ENCODE measurements at places on chromosomes 7 and 10.

DNA sequence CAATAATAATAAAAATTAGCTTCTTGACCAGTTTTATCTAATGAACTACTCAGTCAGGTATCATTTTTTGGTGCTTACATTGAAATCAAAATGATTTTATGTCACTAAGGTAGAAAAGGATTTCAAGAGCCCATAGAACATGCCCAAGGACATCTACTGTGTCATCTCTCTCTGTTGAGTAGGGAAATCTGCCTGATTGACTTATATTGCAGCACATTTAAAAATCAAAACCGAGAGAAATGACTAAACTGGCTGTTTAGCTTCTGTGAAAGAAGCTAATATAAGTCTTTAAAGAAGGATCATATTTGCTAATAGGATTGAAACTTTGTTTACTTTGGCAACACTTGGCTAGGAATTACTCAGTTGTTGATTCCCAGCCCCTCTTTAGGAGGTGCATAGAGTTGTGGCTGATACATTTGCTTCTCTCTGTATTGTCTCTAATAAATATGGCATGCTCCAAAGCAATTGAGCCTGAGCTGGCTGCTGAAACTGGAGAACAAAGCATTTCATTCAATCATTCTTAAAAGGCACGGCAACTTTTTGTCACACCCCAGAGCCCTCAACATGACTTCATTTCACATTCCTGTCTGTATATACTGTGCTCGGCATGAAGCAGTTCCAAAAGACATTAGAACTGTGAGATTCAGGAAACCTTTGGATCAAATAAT, 1096.9 kb upstream of the POT1 start:
- no peak for DNase-seq

DNA sequence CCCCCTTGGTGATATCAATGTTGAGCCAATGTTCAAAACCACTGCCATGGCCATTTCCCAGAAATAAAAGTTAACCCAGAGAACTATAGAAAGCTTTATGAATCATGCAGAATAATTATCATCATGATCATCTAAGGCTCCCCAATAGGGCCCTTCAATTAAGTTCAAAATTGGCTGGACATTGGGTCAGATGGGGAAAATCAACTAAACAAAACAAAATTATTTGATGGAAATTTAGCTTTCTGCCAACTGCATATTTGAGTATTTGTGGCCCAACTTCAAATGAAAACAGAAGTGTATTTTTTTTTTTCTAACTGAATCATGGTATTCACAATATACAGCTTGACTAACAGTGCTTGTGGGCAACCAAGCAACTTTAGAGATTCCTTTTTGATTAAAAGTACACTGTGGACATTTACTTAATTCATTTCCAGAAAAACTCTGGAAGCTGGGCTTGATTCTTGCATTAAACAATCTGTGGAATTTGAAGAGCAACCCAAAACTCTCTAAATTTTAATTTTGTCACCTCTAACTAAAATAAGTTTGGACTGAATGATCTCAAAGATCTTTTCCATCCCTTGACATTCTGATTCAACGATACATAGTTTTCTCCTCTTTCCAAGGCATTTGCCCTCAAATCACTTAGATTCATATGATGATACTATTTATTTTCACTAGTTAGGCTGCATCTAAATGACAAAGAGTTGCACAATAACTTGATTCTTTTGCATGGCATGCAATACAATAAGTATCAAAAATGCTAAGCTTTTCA, 203.2 kb downstream of the AHR start:
- no peak for DNase-seq

GRCh38 chr10:15300697-15301096, 70.4 kb downstream of the FAM171A1 start:
- DNase-seq = no peak

DNA sequence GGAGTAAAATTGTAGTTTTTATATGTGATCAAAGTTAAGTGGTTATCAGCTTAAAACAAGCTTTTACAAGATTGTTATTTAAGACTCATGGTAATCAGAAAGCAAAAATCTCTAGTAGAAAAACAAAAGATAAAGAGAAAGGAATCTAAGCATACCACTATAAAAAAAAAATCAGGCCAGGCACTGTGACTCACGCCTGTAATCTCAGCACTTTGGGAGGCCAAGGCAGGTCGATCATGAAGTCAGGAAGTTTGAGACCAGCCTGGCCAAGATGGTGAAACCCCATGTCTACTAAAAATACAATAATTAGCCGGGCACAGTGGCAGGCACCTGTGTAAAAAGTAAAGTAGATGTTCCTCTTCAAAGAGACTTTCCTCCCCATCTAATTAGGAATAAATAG, 265.9 kb upstream of the NRP1 start:
- no peak for DNase-seq

All from NCI-H524 (cell line).